ENCODE measurements at places on chromosomes 13 and 19. TPM values are rescaled to one million over a fixed set of nuclear protein-coding genes. Genes with fewer than 3 reads are reported as not detected.

- DNase-seq = no peak
Observed at GRCh38 chr13:45812695-45813372, 38.7 kb downstream of the SIAH3 start.

DNA sequence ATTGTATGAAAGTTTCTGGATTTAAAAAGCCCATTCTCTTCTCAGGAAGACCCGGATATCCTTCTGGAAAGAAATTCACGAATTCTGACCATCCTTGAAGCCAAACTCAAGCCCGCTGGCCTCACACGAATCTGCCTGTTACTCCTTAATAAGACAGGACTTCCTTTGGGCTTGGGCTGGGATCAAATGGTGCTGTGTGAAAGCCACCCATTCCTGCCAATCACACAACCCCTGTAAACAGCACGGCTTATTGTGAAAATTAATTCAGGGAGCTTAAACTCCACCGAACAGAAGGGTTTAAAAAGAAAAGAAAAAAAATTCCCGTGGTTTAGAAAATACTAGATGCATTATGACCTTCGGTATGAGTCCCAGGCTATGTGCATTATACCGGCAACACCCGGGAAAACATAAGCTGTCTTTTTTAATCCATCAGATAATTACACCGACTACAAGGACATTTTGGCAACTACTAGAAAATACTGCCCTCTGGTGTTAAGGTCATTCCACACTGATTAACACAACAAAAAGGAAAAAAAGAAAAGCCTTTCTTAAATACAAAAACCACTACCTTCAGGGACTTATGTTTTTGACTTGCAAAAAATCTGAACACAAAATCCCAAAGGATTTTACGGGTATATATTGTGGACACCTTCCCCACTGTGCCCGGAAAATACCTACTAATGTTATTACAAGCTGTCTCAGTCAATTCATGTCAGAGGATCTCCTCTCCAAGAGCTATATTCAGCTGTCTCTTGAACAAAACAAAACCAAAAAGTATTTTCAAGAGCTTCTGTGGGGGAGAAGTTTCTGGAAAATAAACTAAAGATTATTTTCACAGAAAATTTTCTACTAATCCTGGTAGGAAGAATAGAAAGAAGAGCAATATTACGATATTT, 76.0 kb upstream of the LSM14A start:
- no peak for DNase-seq

Gene KASH5
- total RNA-seq = 3.1 TPM

DNA sequence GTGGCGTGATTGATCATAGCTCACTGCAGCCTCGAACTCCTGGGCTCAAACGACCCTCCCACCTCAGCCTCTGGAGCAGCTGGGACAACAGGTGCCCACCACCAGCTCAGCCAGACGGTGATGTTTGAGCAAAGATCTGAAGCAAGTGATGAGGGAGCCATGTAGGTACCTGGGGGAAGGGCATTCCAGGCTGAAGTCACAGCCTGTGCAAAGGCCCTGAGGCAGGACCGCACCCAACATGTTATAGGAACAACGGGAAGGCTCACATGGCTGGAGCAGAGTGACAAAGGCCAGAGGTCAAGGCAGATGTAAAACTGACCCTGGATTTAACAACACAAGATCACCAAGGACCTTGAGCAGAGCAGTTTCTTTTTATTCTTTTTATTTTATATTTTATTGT, 14.8 kb downstream of the FEM1A start:
- DNase-seq = no peak

DNA sequence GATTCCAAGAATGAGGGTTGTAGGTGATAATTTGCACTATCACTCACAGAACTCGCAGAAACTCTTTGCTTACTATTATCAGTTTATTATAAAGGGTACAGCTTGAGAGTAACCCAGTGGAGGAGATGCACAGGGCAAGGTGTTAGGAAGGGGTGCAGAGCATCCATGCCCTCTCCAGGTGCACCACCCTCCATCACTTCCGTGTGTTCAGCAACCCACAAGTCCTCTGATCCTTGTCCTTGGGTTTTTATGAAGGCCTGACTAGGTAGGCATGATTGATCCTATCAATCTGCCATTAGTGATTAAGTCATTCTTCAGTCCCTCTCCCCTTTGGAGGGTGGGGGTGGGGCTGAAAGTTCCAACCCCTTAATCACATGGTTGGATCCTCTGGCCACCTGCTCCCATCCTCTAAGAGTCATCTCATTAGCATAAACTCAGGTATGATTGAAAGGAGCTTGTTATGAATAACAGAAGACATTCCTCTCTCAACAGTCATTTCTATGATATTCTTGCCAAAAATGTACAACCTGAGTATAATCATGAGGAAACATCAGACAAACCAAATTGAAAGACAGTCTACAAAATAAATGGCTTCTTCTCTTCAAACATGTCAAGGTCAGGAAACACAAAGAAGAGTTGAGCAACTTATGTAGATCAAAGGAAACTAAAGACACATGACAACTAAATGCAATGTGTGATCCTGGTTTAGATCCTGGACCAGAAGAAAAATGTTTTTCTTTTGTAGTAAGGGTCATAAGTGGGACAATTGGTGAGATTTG, 225.4 kb downstream of the PCCA start:
- DNase-seq = no peak

DNA sequence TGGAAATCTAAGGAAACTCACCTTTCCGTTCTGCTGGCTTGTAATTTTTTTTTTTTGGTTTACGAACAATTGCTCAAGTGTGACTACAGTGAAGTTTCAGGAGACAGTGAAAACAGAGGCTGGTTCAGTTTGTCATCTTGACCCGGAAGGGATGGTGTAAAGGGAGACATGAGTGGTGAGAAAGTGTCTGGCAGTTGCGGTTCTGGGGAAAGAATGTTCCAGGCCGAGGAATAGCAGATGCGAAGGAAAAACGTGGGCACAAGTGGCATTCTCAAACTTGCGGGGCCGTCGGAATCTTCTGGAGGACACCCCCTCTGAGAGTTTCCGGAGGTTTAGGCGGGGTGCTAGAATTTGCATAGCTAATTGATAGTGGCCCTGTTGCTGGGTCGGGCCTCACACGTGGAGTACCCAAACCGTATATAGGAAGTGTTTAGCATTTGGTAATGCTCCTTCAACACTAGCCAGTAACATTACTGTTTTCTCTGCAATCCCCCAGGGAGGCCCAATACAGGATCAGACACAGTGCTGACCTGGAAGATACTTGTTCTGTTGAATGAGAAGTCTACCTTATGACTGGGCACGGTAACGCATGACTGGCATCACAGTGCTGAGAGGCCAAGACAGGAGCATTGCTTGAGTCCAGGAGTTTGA, 2.8 kb upstream of the TNFSF9 start:
- no peak for DNase-seq

GRCh38 chr19:18231775-18232174, 5.5 kb upstream of the PDE4C start:
- DNase-seq = no peak

GRCh38 chr13:62908321-62908720, 1492.7 kb upstream of the PCDH20 start:
- DNase-seq = no peak

DNA sequence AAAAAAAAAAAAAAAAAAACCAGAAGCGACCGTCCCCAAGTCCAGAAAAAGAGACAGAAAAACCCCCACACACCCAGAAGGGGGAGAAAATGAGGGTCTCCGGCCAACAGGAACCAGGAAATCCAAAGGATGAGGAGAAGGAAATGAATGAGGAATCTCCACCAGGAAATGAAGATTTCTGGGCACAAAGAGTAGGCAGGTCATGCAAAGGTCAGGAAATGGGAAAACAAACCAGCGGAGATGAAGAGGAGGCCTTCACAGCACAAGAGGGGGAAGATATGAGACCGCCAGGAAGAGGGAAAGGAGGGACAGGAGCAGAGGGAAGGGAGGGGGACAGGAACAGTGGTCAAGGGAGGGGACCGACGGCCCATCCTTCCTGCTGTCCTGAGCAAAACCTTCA, 5.8 kb downstream of the TEAD2 start:
- DNase-seq = no peak

- no peak for DNase-seq
Observed at GRCh38 chr19:17772172-17772571, 20.9 kb downstream of the FCHO1 start.
